Germinal center (tissue), 1 donor: ENCODE measurements at places on chromosomes 5 and 9.

DNA sequence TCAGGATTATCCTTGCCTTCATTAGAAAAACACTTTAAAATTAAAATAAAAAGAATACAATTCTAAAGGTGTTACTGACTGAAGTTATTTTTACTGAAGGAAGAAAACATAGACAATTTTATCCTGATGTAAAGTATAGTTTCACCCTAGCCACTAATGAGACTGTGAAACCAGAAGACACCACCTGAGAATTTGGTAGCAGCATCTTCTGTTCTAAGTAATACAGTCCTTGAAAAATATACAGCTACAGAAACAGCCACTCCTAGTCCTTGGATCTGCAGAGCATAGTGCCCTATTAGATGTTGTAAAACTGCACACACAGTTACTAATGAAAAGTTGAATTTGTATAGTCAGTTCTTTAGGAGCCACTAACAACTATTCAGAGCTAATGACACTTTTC lies 377.7 kb downstream of the PRR16 start:
- DNase-seq: no peak

DNA sequence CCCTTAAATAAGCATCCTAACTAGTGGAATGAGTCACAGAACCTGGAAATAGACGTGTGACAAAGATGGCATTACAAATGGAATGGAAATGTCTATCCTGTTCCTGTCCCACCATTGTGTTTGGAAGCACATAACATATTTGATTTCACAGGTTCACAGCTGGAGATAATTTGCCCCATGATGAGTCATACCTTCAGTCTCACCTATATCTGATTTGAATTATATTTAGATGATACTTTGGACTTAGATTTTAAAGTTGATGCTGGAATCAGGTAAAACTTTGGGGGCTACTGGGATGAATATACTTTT lies 92.5 kb downstream of the CEMIP2 start:
- no peak for DNase-seq

- no peak for DNase-seq
Observed at GRCh38 chr5:10705747-10706146, 55.3 kb downstream of the DAP start.

DNA sequence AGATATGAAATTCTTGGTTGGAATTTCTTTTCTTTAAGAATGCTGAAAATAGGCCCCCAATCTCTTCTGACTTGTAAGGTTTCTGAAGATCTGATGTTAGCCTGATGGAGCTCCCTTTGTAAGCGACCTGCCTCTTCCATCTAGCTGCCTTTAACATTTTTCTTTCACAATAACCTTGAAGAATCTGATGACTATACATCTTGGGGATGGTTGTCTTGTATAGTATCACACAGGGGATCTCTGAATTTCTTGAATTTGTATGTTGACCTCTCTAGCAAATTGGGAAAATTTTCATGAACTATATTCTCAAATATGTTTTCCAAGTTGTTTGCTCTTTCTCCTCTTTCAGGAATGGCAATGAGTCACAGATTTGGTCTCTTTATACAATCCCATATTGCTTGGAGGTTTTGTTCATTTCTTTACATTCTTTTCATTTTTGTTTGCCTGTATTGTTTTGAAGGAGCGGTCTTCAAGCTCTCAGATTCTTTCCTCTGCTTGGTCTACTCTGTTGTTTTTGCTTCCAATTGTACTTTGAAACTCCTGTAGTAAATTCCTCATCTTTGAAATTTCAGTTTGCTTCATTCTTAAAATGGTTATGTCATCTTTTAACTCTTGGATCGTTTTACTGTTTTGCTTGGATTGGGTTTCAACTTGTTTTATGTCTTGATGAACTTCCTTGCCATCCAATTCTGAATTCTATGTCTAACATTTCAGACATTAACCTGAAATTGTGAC lies 245.2 kb upstream of the TARS1 start:
- DNase-seq: no peak

GRCh38 chr5:178117923-178118701 lies 4.8 kb downstream of the N4BP3 start:
- peak; percentile 61 for DNase-seq
